ENCODE measurements at places on chromosomes 11 and 22.

GRCh38 chr22:46807458-46807857, 45.0 kb downstream of the TBC1D22A start:
- no peak for DNase-seq

GRCh38 chr11:72613977-72614376, 60.2 kb downstream of the PDE2A start:
- DNase-seq: no peak

DNA sequence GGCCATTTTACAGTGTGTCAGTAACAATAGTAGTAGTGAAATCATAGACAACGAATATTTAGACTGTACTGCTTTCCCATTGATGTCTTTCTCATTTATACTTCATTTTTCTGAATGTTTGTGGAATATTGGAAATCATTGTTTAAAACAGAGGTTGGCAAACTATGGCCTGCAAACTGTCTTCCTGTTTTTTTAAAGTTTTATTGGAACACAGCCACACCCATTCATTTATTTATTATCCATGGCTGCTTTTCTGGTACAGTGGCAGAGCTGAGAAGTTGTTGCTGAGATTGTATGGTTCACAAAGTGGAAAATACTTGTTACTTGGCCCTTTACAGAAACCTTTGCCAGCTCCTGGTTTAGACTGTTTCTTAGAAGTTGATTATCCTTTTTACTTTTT, 13.7 kb downstream of the FAR1 start:
- no peak for DNase-seq

DNA sequence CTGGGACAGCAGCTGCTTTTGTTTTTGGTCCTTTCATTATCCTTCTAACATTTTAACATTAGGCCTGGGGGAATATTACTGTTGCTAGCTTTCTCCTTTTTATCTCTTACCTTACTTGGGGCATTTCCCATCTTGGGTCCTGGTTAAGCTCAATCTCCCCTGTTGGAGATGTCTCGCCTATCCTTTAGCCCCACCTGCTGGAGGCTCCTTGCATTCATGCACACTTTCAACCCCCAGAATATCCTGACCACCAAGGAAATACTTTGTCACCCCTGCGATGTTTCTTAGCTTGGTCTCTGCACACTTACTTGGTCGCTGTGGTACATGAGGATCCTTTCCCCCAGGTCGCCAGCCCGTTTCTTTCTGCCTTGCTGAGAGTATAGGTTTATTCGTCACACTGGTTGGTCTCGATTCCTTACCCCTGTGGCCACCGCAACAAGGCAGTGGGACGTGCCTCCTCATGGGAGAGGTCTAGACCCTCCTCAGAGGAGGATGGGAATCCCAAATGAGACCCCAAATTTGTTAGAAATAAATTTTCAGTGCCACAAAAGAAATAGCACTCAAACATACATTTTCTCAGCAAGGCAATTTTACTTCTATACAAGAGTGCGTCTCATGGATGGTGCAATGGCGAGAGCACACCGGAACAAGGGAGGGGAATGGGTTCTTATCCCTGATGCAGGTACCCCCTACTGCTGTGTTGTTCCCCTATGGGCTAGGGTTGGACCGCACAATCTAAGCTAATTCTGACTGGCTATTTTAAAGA, 5.4 kb upstream of the TXN2 start:
- peak; percentile 68 for DNase-seq

- DNase-seq: no peak
Measured at GRCh38 chr22:28894807-28895206, 11.4 kb downstream of the ZNRF3 start.

DNA sequence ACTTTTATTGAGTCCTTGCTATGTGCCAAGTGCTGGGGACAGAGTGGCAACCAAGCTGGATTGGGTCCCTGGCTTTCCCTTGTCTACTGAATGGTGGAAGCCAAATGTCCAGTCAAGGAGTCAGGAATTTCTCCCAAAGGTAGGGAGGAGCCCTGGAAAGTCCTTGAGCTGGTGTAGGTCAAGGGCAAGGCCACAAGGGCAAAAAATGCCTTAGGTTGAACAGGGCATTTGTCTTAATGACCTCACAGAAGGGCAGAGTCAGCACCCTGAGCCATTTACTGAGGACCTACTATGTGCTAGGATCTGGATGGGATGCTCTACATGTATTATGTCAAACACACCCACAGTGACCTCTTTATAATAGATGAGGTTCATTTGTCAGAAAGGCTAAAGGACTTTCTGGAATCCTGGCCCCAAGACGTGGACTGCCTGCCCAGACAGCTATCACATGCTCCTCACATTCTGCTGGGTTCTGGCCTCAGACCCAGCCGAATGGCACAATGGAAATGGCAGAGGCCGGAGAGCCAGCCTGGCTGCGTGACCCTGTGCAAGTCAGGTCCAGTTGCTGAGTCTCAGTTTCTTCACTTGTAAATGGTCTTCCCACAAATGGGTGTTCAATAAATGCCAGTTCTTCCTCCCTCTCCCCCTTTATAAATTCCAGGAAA, 17.7 kb downstream of the MOGAT2 start:
- no peak for DNase-seq

DNA sequence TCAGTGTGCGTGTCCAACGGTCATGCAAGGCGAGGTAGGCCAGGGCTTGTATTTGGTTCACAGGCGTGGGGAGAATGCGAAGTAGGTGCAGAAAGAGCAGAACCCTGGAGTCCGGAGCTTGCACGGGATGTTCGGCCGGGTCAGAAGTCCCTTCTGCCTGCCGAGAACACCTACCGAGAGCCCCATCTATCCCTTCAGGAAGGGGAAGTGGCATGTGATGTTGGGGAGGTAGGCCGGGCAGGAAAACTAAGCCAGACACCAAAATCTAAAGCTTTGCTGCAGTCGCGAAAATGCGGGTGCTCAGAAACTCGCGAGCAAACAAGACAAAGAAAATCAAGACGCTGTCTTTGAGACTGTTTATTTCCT, 435 bp upstream of the TAF6L start:
- peak; percentile 16 for DNase-seq
